ENCODE measurements at places on chromosomes 6 and 20.

DNA sequence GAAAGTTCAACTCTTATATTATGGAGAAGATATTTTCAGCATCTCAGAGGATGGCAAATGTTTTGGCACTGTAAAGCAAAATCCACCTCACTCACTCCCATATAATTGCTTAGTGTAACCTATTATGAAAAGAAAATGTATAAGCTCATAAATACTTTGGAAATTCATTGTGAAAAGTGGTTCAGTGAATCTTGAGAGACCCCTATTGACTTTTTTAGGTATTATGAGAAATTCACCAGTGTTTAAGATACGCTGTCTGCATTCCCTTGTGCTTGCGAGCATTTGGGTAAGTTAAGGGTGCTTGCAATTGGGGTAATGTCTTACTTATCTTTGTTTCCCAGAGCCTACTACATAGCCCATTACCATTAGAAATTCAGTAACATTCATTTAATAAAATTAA, 66.3 kb upstream of the BMP5 start:
- DNase-seq = peak; percentile 1

DNA sequence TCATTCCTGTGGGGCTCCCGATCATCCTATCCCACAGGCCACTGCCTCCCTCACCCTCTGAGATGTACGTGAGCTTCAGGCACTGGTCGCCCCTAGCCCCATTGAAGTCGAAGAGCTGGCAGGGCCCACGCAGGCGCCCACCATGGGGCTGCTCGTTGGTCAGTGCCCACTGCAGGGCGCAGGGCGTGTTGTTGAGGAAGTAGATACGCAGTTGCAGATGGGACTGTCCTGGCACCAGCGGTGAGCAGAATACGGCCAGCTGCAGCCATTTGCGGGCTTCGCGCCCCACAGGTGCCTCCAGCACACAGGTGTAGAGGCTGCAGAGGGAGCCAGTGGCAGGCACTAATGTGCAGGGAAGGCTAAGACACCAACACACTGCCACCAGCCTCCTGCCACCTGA, 6.2 kb downstream of the UNC5CL start:
- DNase-seq = no peak

DNA sequence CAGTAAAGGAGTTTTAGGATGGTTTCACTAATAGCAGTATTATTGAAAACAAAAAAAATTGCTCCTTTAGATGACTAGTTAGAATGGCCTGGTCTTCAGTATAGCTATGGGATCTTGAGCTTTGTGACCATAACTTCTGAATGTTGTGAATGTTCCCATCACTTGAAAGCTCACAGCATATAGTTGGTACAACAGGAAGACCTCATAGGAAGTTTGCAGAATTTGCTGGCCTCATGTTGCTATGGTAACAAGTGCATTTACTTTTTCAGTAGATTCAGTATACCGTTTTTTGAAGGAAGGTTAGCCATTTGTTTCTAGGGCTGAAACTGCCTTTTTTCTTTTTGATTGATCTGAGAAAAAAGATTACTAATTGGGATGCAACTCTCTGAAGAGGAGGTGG, 8.3 kb downstream of the PHF3 start:
- peak; percentile 12 for DNase-seq

- DNase-seq = peak; percentile 40
These were observed 329.3 kb downstream of the NRN1 start for GRCh38 chr6:5677219-5678000.

DNA sequence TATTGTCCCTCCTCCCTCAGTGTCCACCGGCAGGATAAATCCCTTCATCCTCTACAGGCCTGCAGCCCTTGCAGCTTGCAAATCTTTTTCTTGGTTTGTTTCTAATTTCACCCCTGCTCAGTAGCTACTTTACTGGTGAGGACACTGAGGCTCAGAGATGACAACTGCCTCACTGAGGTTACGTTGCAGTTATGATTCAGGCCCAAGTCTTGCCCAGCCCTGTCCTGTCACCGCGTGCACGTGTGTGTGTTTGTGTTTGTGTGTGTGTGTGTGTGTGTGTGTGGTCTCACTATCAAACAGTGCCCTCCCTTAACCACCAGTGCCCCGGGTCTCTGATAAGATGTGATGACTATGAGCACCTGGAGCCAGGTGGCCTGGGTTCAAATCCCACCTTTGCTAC, 21.1 kb downstream of the FAM110A start:
- DNase-seq = no peak

- DNase-seq = no peak
These were observed 320 bp downstream of the GSTA4 start for GRCh38 chr6:52994839-52995088.

GRCh38 chr6:106540432-106540831, 88.9 kb downstream of the RTN4IP1 start:
- no peak for DNase-seq

- DNase-seq = no peak
These were observed 111.3 kb downstream of the ADAT2 start for GRCh38 chr6:143339223-143339622.

DNA sequence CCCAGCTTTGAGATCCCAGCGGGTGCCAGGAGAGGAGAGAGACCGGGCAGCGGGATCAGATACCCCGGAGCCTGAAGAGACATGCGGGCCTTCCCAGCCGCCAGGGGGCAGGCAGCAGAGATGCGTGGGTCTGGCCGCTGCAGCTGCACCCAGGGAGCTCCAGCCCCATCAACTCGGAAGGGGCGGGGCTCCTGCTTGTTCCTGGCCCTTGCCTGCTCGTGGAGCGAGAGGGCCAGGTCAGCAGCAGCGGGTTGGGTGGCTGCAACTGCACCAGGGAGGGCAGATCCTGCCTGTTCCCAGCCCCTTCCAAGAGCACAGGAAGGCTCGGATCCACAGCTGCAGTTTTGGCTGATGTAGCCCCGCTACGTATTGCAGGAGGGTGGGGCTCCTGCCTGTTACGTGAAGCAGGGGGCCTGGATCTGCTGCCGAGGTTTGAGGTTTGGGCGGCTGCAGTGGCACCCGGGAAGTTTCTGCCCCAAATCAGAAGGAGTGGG, 532.8 kb downstream of the RFPL4B start:
- no peak for DNase-seq

DNA sequence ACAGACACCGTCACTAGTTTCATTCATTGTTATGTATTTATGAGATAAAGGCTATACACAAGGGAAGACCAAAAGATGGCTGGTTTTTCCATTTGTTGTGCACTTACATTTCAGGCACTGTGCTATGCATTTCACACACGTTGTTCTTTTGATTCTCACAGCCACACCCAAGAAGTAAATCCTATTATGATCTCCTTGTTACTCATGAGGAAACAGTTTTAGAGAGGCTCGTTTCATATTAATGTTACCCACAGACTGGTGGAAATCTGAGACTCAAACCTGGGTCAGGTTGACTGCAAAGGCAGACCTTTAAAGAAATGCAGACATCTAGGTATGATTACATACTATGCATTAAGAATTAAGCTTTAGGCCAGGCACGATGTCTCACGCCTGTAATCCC, 34.9 kb downstream of the SHLD1 start:
- DNase-seq = no peak

DNA sequence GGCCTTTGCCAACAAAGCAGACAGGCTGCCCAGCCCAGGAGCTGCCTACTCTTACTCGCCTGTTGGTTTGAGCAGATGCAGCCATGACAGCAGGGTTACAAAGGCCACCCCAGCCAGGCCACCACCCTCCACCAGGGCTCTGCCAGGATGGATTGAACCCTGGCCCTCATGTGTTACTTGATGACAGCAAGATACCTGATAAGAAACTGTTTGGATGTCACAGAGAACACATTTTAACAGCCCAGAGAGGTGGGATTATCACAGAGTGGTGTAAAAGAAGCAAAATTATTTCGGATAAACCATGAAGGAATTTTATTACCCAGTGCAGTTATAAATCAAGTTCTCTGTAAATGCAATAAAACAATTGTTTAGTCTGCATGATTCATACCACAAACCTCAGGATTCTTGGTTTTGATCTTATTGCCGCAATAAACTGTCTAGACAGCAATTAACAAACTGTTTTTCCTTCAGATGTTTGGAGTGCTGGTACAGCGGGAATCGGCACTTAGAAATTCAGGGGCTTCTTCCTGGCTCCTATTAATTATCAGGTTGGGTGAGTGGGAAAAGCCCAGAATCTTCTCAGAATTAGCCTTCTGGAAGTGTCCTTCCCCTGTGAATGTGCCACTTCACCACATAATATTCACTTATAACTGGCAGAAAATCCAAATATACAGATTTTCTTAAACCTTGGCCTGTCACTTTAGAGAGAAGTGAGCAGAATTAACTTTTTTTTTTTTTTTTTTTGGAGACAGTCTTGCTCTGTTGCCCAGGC, 58.0 kb upstream of the SALL4 start:
- no peak for DNase-seq

- no peak for DNase-seq
These were observed 63.4 kb downstream of the RREB1 start for GRCh38 chr6:7171119-7171518.

GRCh38 chr6:51568771-51569170, 518.6 kb downstream of the PKHD1 start:
- no peak for DNase-seq

- DNase-seq = no peak
These were observed 70.1 kb downstream of the NRN1 start for GRCh38 chr6:5936631-5937030.

- peak; percentile 93 for DNase-seq
These were observed 116.3 kb downstream of the OR2B2 start for GRCh38 chr6:27795697-27796494.

- no peak for DNase-seq
These were observed 83.9 kb downstream of the TULP4 start for GRCh38 chr6:158396136-158396535.

DNA sequence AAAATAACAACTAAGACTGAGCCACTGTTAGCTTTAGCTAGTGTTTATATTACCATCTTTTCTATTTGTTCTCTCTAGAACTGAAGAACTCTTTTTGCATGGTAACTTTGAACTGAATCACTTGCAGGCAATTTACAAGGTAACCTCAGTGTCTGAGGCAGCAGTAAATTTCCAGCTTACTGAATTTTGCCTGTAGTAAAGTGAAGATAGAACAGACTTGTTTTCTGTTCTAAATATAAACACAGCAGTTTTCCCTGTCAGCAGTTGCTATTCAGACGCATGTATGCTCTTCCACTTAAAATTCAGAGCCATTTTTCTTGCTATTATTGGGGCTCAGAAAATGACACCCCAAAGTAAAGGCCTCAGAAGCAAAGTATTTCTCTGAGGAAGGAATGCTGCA, 974.0 kb upstream of the GJE1 start:
- DNase-seq = peak; percentile 32

GRCh38 chr20:22686097-22686496, 101.7 kb upstream of the FOXA2 start:
- DNase-seq = peak; percentile 90

GRCh38 chr20:32062776-32063170, 10.7 kb downstream of the HCK start:
- DNase-seq = no peak

DNA sequence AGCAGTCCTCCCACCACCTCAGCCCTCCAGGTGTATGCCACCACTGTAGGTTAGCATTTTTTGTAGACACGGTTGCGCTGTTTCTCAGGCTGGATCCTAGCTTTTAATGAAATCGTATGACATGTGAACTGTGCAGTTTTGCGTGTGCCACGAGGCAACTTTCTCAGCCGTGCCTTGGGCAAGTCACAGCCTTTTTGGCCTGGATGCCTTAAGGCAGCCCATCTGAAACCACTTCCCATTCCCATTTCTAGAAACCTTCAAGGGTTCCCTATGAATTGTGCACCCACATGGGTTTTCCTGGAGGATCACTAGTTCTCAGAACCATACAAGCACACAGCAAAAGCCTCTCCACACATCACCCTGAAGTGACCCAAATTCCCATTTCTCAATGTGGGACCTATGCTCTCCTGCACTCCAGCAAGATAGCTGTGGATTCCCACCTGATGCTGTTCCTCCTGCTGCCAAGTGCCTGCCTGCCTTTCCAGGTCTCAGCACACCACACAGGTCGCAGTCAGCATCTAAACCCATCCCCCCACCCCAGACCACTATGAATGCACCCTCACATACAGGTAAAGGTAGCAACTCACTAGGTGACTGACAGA, 28.9 kb downstream of the SNX5 start:
- peak; percentile 22 for DNase-seq

DNA sequence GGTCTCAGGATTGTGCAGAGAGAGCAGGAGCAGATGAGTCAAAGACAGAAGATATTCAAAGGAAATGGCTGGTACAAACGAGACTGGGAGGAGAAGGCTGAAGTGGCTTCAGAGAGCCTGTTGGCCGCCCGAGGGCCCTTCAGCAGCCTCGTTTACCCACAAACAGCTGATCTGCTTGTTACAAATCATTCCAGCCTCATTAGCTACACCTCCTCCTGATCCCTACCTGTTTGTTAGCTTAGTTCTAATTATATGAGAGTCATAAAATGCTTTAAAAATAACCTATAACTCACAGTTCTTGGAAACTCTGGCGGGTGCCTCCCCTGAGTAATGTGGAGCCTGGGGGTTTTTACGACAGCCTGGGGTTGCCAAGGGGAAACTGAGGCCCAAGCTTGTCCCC, 12.6 kb downstream of the GLP1R start:
- no peak for DNase-seq

GRCh38 chr20:35461620-35462019, 6.2 kb downstream of the CEP250 start:
- DNase-seq = no peak

DNA sequence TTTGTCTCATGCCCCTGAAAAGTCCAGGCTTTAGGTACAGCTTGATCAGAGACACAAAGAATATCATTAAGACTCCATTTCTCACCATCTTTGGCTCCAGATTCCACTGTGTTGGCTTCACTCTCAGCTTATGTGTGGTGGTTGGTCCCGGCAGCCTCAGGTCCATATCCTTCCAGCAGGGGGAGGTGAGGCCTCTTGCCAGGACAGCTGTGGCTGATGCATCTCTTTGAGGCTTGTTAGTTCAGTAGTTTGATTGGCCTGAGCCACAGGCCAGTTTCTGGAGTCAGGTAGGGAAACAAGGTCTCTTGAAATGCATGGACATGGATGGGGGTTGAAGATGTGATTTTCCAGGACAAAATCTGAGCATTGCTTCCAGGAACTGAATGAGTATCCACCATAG, 62.4 kb downstream of the JAG1 start:
- DNase-seq = peak; percentile 76

DNA sequence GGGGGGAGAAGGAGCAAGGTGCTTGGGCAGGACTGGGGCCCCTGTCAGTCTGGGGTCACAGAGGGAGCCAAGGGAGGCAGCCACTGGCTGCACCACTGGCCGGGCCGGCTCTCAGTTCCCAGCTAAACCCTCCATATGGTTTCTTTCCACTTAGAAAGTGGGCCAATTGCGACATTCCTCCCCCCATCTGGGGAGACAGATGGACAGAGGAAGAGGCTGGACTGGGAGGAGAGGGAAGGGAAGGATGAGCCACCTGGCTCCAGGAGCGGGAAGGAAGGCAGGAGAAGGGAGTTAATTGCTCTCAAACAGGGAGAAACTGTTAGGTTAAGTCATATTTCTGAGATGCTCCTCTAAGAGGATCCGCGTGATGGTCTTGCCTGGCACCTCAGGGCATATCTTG, 82.2 kb downstream of the GRM4 start:
- DNase-seq = peak; percentile 33

- peak; percentile 9 for DNase-seq
These were observed 220.2 kb downstream of the UST start for GRCh38 chr6:148967011-148967520.

Measured in SK-MEL-5 (cell line).